ENCODE measurements at places on chromosomes 2 and 18.

- no peak for DNase-seq
Measured at GRCh38 chr2:19709553-19709952, 192.2 kb downstream of the TTC32 start.

- DNase-seq, result no peak
Measured at GRCh38 chr2:159539701-159540100, 76.6 kb downstream of the BAZ2B start.

DNA sequence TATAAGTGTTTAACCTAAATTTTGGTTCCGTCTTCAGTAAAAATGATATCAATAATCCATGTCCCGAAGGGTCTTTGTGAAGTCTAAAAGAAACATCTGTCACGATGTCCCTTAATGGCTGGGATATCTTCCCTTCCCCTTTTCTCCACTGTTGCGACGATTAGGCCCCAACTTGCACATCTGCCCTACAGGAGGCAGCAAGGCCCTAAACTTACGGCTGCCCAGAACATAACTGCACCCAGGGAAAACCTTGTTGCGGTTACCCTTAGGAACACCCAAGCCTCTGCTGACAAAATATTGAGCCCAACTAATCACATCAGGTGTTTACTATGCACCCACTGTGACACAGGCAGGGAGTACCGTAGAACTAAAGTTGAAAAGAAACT lies 1.3 kb upstream of the SMAD2 start:
- no peak for DNase-seq

GRCh38 chr2:196176142-196176738 lies 4.9 kb upstream of the STK17B start:
- peak; percentile 63 for DNase-seq
